ENCODE measurements at places on chromosomes 3 and 15.

DNA sequence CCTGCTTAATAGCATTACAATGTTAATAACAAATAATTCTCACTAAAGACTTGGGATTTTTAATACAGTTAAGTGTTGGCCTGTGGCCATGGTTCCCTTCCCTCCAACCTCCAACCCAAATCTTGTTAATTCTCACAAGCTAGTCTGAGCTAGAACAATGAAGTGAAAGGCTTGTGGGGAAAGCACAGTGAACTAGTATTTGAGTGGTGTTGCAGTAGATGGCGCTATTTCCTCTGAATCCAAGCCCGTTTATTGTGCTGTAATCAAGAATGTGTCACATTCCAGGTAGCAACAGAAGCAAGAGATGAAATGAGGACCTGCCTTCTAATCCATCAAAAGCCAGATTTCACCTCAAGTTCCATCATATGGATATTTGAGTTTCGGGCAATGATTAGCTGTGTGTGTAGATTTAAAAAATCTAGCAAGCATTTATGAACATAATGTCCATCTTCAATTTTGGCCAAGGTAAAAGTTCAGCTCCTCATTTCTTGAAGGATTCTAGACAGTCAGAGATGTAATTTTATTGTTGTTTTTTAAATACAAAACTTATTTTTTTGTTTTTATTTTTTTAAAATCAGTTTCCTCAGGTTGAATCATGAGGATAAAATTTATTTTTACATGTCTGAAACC, 160.7 kb downstream of the SQOR start:
- no peak for DNase-seq

DNA sequence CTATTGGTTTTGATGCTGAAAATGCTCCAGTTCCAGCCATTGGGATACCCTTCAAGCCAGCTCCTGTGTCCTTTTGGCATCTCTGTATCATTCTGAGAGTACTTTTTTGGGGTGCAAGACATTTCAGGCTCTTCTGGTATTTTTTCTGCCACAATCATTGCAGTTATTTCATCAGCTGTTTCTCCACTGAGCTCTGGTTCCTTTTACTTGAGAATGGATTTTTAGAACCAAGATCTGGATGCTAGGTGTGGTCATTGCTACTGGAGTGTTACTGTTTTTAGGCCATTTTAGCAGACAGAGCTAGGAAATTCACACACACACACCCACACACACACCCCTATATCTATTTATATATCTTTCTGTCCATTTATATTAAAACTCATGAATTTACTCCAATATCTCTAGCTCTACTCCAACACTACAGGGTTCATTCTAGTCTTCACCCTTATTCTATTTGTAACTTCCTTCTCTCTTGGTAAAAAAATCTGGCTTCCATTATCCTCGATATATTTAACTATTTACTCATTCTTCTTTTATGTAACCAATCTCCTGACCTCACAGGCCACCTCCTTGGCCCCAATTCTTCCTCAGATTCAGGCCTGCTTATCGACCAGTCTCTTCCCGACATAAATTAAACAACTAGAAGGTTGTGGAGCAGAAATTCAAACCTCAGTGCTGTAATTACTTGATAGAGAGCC, 17.0 kb downstream of the SLC35G2 start:
- no peak for DNase-seq

GRCh38 chr3:103056542-103056941, 621.7 kb downstream of the ZPLD1 start:
- DNase-seq, result no peak

- no peak for DNase-seq
Observed at GRCh38 chr15:86915811-86916331, 836.2 kb downstream of the AGBL1 start.

DNA sequence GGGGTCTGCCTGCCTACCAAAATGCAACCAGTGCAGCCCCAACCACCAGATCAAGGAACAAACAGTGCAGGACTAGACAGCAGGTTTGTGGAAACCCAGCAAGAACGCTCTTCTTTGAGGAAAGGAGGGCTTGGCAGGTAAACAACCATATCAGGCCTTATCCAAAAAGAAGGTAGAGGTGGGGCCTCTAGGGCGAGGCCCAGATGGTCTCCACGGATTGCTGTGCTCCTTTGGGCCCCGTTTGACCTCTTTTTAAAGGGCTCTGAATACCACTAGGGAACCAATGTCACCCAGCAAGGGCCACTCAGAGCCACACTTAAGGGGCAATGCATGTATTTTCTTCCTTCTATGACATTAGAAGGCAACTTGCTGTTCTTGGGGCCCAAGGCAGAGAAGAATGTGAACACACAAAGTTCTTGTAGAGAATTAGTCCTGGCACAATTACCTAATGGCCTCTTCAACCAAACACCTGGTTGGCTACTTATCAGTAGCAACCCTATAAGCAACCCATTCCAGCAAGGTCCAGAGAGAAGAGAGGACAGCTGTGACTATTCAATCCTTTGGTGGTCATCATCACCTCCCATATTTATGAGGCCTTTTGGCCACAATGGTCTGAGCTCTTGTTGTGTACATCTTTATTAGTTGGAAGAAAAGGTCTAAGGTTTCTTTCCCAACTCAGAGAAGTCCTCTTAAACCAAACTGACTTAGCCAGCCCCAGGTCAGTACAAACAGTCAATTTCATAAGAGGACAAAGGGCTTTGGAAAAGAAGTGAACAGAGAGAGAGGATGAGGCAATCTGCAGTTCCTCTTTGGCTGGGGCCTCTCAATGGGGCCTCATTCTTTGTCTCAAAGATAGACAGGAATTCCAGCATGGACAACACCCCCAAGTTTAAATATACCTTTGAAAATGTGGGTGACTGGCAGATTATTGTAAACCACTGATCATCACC, 36.0 kb downstream of the FOXP1 start:
- DNase-seq, result no peak
